ENCODE measurements at places on chromosomes 11 and 22.
A peak's percentile ranks its signal among the peaks of the same experiment; 100 is the strongest.

- DNase-seq: no peak
Observed at GRCh38 chr11:7278314-7278917, 26.7 kb downstream of the SYT9 start.

GRCh38 chr22:29756341-29756740 lies 10.5 kb downstream of the ZMAT5 start:
- no peak for DNase-seq

DNA sequence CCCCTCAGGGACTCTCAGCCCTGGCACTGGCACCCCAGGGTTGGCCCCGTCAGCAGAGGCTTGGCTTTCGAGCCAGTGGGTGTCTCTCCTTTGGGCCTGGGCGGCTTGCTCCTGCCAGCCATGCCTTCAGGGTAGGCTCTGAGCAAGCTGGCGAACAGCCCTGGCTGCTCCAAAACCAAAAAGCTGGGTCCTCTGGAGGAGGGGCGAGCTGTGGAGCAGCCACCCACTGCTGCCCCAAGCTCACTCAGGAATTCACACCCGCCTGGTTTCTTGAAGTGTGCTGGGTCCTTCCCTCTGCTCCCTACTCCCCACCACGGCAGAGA lies 6.2 kb downstream of the YDJC start:
- DNase-seq: no peak

DNA sequence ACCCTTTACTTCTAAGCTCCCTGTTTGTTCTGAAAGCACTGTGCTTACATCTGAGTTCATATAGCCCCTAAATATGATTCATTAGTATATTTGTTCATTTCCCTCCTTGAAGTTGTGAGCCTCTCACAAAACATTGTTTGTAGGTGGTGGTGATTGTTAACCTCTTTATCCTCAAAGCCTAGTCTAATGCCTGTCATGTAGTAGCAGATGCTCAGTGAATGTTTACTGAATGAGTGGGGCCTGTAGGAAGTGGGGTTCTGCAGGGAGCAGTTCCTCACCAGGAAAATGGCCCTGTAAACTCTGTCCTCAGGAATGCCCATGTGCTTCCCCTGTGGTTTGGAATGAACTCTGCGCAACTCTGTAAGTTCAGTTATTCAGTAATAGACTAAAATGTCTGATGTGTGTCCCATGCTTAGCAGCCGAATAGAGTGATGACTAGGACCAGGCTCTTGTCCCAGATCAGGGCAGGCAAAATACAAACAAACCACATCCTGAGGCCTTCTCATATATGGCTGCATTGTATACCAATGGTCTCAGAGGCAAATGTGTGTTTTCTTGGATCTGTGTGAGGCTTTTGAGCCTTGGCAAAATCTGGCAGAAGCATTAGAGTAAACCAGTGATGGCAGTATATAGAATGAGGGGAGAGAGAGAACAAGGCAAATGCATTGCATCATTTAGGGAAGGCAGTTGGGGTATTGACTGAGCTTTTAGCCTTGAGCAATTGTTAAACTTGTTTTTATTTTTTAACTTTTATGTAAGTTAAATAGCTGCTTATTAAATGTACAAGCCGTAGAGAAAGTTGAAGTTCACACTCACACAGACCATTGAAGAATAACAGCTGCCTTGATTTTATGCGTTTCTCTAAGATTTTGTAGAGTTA lies 91.4 kb upstream of the BIRC3 start:
- DNase-seq: no peak

DNA sequence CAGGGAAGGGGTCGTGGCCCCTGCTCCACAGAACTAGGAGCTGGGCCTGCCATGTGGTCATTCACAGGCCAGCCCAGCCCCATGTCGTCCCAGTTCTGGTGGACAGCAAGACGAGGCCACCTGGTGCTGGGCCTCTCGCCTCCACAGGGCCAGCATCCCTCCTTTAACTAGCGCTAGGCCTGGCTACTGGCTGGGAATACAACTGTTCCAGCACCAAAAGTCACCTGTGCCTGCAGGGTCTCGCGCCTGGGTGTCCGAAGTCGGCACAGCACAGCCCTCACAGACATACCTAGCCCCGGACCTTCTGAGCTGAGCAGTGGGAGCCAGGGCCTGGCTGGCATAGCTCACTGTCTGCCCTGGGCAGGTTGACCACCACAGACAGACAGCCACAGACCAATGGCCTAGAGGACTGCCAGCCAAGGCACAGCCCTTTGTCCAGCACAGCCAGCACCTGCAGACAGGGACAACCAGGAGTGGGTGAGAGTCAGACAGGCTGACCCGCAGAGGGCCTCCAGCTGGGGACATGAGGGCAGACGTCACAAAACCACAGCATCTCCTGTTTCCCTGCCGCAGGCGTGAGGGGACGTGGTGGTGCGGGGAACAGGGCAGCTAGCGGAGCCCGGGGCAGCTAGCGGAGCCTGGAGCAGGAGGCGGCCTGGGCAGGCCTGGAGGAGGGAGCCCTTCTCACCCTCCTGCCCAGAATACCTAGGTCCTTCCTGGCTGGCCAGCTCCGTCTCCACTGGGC lies 27.2 kb upstream of the TH start:
- DNase-seq: no peak

DNA sequence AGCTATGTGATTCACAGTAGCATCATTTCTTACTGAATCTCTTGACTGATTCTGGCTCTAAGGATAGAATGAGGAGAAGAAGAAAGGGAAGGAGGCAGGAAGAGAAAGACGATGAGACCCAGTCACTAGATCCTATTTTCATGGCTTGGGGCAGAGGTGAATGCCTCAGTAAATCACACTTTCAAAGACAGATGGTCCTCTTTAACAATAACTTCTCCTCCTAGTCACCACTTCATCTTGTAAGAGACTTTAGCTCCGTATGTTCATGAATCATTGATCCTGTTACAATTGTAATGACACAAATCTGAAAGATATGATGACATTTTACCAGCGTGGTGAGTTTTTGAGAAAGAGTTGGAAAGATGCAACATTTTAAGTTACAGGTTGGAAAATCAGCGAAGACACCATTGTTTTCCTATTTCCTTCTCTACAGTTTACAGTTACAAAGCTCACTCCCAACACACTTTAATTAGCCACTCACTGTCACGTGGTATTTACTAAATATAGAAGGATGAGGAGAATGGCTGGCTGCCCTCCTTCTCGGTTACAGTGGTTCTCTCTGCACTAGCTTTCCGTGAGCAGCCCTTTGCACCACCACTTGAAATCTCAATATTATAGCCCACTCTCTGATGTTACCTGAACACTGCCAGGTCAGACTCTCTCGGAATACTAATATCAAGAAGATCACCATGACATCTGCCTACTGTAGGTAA lies 205.8 kb downstream of the CADM1 start:
- DNase-seq: no peak

- peak; percentile 52 for DNase-seq
Observed at GRCh38 chr11:66418168-66418985, 2.5 kb upstream of the NPAS4 start.

GRCh38 chr11:76237914-76238313 lies 31.6 kb upstream of the WNT11 start:
- DNase-seq: peak; percentile 24

- no peak for DNase-seq
Observed at GRCh38 chr11:15947681-15948648, 408.4 kb downstream of the SOX6 start.

GRCh38 chr11:927871-928270 lies 2.2 kb downstream of the AP2A2 start:
- no peak for DNase-seq

DNA sequence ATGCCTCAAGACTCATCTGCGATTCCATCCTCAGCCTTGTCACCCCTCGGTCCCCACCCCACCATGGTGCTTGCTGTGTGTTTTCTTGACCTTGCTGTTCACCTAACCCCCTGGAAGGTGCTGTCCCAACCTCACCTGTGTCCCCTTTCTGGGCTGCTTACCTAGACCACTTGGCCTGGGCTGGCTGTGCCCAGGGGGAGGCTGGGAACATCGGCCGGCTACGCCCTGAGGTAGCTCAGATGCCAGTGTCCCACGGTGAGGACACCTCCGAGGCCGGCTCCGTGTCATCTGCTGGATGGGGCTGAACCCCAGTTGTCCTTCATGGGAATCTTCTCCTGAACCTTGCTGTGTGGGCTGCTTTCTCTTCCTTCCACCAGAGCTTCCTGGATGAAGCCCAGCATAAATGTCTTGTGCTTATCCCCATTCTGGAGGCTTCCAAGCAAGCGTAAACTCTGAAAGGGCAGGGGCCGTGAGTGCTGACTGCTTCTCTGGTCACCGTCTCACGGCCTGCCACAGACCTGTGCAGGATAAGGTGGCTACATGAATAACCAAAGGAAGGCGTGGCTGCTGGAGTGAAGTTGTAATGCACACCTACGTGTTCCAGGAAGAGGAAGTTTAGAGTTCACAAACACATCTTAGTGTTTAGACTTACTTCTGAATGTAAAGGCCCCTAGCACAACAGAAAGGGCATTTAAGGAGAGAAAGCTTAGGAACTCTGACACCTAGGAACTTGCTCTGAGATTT lies 724.3 kb downstream of the TBC1D22A start:
- no peak for DNase-seq

GRCh38 chr11:16191868-16192240 lies 164.5 kb downstream of the SOX6 start:
- DNase-seq: no peak

DNA sequence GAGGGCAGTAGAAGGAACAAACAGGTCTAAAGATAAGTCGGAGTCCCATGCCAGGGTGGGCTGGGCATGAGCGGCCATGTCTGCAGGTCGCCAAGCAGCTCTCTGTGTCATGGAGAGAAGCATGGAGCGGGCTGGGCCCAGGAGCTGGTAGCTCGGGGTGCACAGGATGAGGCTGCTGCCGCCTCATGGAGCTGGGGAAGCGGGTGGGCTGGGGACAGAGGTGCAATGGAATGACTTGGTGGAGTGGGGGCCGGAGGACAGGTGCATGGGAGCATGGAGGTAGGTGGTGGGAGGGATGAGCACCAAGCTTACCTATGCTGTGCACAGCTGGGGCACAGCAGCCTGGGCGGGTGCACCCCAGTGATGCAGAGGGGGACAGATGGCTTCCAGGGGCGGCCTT lies 3.6 kb downstream of the NRXN2 start:
- no peak for DNase-seq

DNA sequence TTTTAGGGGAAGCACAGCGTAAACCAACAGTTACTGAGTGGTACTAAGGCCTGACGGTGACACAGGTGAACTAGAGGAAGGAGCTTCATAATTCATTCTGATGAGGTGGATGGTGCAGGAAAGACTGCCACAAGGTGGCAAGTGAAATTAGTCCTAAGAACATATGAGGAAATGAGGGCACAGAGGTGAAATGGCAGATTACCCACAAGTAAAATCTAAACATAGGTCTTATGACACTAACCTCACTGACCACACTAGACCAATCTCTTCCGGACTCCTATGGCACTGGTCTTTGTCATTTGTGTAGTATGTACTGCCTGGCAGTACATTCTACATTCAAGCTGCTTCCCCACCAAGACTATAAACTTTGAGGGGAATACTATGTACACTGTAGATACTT lies 20.2 kb downstream of the GAB2 start:
- DNase-seq: no peak

GRCh38 chr11:73376803-73377629 lies 817 bp downstream of the RELT start:
- no peak for DNase-seq

DNA sequence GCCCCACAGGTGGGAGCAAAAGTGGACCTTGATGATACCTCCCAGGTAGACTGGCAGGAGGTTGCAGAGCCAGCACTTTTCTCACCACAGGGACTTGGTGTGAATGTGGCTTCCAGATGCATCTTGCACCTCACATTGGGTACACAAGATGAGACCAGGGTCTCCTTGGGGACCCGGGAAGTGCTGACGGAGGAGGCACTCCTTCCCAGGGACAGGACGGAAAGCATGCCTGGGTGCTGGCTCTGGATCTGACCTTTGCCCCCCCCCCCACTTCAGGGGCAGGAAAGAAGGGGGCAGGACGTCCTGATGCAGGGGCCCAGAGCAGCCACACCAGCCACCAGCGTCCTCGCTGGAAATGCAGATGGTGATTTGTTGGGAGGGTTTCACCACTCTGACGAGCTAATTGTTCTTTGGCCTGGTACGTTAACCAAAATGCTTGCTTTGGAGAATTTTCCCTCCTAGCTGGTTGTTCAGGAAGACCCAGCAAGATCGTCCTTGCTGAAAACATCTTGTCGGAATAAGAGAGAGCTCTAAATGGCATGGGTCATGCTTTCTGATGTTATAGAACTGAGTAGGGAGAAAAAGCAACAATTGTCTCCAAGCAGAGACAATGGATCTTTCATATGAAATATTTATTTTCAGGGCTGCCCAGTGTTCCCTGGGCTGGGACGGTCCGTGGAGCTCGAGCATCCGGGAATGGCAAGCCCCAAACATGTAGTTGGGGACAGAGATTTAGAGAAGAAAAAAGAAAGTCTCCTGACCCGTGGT lies 74.4 kb upstream of the PPARA start:
- no peak for DNase-seq

DNA sequence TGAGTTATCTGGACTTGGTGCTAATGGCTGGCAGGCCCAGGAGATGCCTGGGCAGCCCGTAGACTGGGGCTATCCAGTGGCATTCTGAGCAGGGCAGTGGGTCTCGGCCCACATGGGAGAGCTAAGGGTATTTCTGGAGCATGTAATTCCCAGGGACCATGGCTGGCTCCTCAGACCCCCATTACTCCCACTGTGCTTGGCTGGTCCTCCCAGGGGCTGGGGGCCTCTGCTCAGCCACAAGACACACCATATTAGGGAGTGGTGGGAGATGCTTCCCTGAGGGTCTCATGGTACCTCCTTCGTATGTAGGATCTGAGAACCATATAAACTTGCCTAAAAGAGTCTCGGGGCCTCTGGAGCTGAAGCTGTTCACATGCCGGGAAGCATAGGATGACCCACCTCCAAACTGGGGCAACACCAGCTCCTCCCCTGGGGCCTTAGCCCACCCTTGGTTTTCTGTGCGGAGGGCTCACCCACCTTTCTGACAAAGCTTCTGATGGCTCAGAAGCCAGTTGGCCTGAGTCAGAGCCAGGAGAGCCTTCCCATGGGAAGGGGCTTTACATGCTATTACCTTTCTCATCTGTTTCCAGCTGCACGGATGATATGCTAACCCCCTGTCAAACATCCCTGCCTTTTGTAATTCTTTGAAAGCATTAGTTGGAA lies 9.5 kb upstream of the FTH1 start:
- DNase-seq: no peak

DNA sequence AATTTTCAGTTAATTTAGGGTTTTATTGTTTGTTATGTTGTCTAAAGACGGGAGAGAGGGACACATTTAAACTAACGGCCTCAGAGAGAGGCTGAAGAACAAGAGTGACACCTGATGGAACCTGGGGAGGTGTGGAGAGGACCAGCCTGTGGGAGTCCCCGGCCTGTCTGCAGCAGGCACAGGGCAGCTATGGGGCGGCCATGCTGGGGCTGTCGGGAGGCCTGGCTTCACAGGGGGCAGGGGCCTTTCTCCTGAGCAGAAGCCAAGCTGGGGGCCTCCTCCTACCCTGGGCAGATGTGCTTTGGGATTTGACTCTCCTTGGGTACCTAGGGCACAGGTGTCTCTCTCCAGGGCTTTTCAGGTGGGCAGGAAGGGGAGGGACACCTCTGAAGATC lies 21.9 kb downstream of the RELT start:
- DNase-seq: peak; percentile 15

- no peak for DNase-seq
Observed at GRCh38 chr22:46639843-46640242, 19.7 kb downstream of the GRAMD4 start.

GRCh38 chr22:37967147-37967546 lies 13.6 kb downstream of the POLR2F start:
- no peak for DNase-seq

GRCh38 chr11:121566279-121567168 lies 113.8 kb upstream of the SORL1-AS1 start:
- DNase-seq: peak; percentile 39

- DNase-seq: no peak
Observed at GRCh38 chr11:80007616-80008015, 566.8 kb upstream of the TENM4 start.

Data from COR-L47 (cell line).